Substantia nigra (tissue), 51 donors: ENCODE measurements at places on chromosomes 7 and 10.

GRCh38 chr7:151342102-151342646, 562 bp downstream of the NUB1 start:
- DNase-seq, result no peak

- DNase-seq, result no peak
Measured at GRCh38 chr7:105765846-105766245, 110.6 kb downstream of the ATXN7L1 start.

DNA sequence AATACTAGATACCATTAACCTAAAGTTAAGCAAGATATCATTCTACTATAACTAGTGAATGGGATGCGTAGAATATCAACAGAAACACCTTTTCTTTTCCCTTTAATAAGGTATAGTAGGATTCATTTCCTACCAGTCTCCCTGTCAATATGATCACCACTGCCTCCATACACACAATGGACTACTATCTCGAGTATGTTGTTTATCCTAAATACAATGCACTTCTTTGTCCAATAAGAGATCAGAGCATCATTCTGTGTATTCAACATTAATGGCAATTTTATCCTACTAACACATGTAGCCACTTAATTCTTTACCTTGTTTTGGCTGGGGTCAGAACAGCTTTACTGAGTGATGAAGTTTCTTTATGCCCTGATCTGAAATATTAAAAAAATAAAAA, 276.3 kb downstream of the TFEC start:
- no peak for DNase-seq

GRCh38 chr10:6476989-6477388, 103.1 kb downstream of the PRKCQ start:
- no peak for DNase-seq

DNA sequence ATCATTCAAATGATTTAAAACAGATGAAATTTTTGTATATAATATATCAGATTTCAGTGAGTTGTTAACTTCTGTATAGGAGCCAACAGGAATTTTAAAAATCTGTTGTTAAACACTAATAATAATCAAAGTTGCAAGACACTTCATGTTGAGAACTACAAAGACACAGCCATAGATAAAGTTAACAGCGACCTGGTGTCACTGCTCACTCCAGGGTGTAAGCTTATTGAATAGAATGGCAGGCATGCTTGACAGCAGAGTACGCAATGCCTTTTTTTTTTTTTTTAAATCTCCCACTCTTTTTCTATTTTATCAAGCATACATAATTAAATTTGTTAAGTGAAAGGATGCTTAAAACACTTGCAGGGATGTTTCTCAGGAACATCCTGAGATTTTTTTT, 32.0 kb downstream of the PCDH15 start:
- no peak for DNase-seq

- peak; percentile 62 for DNase-seq
Measured at GRCh38 chr10:45444976-45445898, 71.2 kb downstream of the ALOX5 start.

DNA sequence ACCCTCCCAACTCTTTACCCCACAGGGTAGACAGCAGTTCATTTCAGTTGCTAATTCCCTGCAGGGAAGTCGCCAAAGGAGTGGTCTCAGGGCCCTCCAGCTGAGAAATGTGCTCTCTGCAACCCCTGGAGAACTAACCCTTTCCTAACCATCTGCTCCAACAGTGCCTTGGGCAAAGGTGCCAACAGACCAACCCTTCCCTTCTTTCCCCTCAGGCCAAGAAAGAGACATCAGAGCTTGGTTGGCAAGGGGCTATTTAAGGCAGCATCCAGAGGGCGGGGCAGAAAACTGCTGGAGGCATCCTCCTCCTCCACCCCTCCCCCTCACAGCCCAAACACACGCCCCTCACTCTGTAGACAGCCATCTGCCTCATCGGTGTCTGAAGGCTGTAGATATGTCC, 1.7 kb downstream of the SORBS1 start:
- no peak for DNase-seq

DNA sequence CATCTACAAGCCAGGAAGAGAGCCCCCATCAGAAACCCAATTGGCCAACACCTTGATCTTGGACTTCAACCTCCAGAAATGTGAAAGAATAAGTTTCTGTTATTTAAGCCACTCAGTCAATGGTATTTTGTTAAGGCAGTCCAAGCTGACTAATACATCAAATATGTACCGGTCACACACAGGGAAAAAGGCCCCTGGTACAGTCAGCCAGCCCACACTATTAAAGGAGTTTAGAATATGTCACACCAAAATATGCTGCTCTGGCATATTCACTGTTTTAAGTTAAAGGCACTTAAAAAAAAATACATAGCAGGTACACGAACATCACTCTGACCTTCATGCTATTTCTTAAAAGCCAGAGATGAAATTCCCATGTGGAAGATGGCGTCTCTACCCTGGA, 15.2 kb upstream of the CDCA7L start:
- DNase-seq, result no peak

DNA sequence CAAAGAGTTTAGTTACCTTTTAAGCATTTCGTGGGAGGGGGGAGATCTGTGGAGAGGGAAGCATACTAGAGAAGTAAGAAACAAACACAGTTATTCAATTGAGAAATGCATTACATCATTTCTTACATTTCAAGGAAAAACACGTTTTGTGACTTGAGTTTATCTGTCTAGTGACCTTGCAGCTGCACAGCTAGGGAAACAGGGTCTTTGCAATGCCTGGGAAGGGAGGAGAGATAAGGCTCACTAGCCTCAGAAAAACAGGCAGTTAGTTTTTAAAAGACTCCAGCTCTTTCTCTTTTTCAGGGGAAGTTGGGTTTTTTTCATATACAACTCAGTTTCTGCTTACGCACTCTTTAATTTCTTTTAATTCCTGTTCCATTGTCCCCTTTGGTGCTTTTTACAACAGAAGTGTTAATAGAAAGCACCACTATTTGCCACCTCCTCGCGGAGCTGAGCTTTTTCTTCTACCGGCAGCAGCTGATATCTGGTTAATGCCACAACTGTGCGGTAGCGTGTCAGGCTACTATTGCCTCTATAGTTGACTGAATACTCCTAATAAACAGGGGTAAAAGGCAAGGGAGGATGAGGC, 5.6 kb downstream of the CYP3A43 start:
- DNase-seq, result no peak
